ENCODE measurements at places on chromosomes 16 and 17.

DNA sequence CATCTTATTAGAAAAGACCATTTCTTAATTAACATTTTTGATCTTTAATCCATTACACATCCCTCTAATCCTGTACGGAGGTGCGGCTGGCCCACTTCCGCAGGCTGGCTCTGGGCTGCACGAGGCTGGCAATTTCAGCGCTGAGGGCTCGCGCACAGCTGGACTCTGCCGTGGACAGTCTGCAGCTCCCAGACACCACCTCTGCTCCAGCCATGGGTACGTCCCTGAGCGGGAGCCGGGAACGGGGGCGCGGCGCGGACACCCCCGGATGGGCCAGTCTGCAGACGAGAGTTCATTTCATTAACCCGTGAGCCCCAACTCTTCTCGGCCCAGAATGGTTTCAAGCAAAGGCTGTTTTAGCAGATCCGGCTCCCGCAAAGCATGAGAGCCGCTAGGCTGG lies 87.9 kb downstream of the ZNF423 start:
- DNase-seq, result no peak

- DNase-seq, result no peak
Observed at GRCh38 chr16:77049577-77049976, 141.4 kb upstream of the MON1B start.

DNA sequence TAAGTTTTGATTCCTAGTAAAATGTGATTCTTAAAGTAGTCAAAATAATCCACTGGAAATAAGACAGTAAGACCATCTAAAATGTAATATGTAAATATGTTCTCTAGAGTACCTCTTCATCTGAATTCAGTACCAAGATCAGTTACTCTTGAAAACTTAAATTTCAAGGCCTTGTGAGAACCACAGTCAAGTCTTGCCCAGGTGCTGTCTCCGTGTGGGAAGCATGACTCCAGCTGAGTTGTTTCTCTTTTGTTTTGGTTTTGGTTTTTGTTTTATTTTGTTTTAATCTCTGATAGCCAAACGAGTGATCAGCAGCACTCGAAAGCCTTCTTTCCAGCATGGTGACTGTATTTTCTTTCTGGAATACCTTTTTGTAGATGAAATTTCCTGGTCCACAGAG lies 907.0 kb downstream of the KCNJ18 start:
- no peak for DNase-seq

DNA sequence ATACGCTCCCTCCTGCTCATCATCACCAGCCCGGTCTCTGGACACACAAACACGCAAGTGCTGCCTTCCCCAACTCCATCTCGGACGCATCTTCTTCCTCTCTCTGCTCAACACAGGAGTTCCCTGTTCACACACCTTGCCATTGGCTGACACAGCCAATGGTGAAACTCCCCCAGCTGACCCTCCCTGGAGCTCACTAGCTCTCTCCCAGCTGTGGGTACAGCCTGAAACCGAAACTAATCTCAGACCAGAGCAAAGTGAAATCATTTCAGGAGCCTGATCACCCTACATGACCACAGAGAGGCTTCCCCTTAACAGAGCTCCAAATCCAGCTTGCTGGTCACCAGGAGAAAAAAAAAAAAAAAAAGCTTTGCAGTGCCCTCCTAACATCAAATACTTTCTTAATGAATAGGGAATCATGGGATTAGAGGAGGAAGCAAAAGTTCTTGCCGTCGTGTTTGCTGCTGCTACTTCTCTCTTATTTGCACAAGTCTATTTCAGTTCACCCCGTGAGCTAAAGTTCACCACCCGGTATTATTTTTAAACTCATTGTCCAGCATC lies 8.3 kb downstream of the CUEDC1 start:
- peak; percentile 60 for DNase-seq

- no peak for DNase-seq
Observed at GRCh38 chr17:45876539-45876938, 17.8 kb upstream of the MAPT start.

GRCh38 chr16:79612207-79612606 lies 11.7 kb upstream of the MAF start:
- DNase-seq, result no peak

DNA sequence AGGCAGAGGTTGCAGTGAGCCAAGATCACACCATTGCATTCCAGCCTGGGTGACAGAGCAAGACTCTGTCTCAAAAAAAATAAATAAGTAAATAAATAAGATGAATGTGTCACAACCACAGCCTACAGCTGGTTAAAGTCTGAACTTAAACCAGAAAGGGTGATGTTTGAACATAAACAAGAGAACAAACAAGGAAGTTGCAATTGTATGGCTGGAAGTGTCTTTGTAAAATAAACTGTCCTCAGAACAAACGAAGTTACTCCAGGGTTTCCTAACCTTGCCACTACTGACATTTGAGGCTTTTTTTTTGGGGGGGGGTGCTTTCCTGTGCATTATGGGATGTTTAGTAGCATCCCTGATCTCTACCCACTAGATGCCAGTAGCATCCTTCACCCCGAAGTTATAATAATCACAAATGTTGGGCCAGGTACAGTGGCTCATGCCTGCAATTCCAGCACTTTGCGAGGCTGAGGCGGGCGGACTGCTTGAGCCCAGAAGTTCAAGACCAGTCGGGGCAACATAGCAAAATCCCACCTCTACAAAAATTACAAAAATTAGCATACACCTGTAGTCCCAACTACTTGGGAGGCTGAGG lies 119.2 kb downstream of the XYLT1 start:
- DNase-seq, result no peak

GRCh38 chr16:69906838-69907401 lies 44.2 kb upstream of the CLEC18A start:
- DNase-seq, result no peak

- DNase-seq, result no peak
Observed at GRCh38 chr17:77145224-77145611, 4.4 kb downstream of the SEC14L1 start.

DNA sequence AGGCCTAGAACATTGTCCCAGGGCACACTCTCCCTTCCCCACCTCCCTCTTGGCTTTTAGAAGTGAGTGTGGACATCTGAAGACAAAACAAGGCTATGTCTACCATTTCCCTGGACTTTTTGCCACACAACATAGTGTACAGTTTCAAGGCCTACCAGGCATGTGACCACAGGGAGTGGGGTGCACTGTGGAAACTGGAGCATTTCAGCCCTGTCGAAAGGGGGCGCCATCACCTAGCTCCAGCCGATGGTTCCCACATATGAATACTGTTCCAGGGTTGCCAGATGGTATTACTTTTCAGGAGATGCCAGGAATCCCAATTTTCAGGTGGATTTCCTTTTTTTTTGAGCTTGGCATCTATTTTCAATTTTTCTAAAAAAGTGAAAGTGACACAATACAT lies 140.7 kb downstream of the KATNIP start:
- DNase-seq, result peak; percentile 25

DNA sequence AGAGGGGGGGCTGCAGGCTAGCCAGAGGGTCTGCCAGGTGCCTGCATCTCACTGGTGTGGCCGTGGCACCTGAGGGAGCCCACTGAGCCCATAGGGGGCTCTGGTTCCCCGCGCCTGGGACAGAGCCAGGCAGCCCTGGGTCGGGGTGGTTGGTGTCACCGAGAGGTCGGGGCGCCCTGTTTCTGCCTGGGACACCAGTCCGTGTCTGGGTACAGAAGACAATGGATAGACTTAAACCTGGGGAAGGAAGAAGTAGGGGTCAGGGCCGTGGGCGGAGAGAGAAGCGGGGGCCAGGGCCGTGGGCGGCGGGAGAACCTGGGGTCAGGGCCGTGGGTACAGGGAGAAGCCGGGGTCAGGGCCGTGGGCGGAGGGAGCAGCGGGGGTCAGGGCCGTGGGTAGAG lies 3.0 kb downstream of the RFNG start:
- DNase-seq, result no peak

- no peak for DNase-seq
Observed at GRCh38 chr17:80957461-80957941, 34.1 kb upstream of the CHMP6 start.

DNA sequence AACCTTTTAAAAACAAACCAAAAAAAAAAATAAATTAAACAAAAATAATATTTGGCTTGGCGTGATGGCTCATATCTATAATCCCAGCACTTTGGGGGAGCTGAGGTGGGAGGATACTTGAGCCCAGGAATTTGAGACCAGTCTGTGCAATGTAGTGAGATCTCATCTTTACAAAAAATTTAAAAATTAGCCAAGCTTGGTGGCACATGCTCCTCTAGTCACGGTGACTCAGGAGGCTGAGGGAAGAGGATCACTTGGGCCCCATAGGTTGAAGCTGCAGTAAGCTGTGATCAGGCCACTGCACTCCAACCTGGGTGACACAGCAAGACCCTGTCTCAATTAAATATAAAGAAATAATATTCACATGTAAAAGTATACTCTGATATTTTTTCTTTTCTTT lies 12.2 kb downstream of the GNGT2 start:
- no peak for DNase-seq

GRCh38 chr16:82150549-82150948 lies 19.5 kb downstream of the MPHOSPH6 start:
- no peak for DNase-seq

DNA sequence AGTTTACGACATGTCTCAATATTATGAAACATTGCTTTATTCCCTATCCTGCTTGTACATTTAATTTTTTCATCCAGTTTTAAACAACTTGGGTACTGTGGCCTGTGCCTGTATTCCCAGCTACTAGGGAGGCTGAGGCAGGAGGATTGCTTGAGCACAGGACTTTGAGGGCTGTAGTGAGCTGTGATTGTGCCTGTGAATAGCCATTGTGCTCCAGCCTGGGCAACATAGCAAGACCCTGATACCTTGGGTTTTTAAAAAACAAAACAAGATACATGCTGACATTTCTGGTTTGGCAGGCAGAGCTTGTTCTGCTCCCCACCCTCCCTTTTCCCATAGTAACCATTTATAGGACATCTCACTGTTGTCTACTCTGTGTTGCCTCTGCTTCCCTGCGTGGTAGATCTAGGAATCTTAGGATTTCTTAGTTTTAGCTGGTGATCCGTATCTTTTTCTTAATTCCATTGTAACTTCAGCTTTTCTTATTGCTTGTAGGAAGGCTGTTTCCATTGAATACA lies 35.6 kb downstream of the TENT4B start:
- DNase-seq, result no peak

DNA sequence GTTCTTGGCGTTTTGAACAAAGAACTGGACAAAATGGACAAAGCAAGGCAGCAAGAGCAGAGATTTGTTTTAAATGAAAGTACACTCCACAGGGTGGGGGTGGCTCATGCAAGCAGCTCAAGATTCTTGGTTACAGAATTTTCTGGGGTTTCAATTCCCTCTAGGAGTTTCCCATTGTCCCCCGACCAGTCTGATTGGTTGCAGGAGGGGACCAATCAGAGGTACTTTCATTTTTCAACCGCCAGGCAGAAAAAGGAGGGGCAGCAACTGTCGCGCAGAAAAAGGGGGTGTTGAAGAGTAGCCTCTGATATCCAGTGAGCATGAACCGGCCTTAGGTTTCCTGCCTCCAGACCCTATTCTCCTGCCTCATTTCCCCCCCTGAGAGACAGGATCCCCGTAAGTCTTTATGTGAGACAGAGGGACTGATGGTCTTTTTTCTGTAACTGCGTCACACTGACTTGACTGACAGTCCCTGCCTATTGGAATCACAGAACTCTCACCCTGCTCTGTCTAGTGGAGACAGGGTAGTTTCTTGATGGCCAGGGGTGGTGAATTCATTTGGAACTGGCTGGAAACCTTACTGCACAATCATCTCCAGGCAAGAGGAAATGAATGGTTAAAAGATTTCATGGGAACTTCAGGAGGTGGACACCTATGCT lies 59.4 kb upstream of the ALOX12 start:
- peak; percentile 13 for DNase-seq

GRCh38 chr16:50944436-50944835 lies 202.6 kb downstream of the CYLD start:
- DNase-seq, result no peak

GRCh38 chr17:55133583-55133982 lies 131.2 kb upstream of the HLF start:
- DNase-seq, result no peak

- no peak for DNase-seq
Observed at GRCh38 chr17:19904924-19905323, 37.2 kb upstream of the ULK2 start.

- DNase-seq, result peak; percentile 55
Observed at GRCh38 chr17:1714980-1715802, 5.0 kb upstream of the TLCD2 start.

DNA sequence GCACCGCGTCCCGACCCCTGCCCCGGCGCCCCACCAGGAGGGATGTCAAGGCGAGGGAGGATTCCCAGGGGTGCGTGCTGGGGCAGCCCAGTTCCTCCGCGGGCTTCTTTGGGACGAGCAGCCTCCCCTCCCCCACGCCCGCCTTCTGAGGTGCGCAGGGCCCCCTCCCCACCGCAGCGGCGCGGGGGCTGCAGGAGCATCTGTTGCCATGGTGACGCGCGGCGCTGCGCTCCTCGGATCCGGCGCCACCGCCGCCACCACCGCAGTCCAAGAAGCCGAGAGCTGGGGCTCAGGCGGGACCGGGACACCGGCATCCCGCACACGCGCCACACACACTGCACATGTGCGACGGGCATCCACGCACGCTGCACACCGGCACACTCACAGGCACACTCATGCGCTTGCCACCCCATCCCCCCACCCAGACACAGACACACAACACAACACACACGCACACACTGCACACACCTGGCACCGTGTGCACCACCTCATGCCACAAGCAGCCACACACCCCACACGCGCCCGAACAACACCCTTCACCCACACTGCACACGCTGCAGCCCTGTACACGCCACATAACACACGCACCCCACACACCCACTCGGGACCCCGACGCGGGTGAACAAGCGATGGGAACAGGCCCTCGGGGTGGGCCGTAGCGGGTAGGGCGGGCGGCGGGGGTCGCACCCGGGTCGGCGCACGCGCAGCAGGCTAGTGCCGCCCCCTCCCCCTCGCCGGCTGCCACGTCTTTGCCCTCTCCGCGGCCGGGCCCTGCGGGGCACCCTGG lies 17.0 kb downstream of the ENPP7 start:
- DNase-seq, result no peak

- DNase-seq, result no peak
Observed at GRCh38 chr16:31711344-31711845, 162.2 kb upstream of the ZNF267 start.

- DNase-seq, result no peak
Observed at GRCh38 chr17:72219137-72219823, 98.5 kb downstream of the SOX9 start.

GRCh38 chr16:35377142-35377541 lies 1917.7 kb downstream of the TP53TG3F start:
- DNase-seq, result no peak

DNA sequence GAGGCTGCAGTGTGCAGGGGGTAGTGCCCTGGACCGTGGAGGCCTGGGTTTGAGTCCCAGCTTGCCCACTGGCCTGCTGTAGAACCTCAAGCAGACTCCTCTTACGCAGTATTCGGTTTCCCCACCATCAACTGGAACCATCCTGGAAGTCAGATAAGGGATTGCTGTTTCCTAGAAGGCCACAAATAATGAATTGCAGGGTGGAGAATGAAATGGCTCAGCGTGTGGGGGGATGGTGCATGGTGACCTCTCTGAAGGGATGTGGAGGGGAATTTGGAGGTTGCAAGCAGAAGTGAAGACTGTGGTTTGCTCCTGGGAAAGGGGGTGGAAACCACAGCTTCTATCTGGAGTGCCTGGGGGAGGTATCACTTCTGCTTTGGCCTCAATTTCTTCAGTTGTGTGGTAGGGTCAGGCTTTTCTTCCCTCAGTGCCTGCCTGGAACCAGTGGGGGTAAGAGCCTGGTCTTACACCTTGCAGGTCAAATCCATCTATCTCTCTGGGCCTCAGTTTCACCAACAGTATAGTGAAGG lies 1.7 kb downstream of the ADGRG5 start:
- no peak for DNase-seq

GRCh38 chr16:14128097-14128496 lies 57.0 kb downstream of the MRTFB start:
- no peak for DNase-seq
